ENCODE measurements at places on chromosomes 12 and 14.

GRCh38 chr12:105840384-105840783, 298.4 kb downstream of the NUAK1 start:
- DNase-seq: no peak

GRCh38 chr12:9756170-9756569, 4.5 kb downstream of the CD69 start:
- no peak for DNase-seq

GRCh38 chr14:70791971-70792370, 17.3 kb downstream of the MAP3K9 start:
- DNase-seq: no peak

- no peak for DNase-seq
Observed at GRCh38 chr12:15522574-15523187, 200.4 kb downstream of the PTPRO start.

DNA sequence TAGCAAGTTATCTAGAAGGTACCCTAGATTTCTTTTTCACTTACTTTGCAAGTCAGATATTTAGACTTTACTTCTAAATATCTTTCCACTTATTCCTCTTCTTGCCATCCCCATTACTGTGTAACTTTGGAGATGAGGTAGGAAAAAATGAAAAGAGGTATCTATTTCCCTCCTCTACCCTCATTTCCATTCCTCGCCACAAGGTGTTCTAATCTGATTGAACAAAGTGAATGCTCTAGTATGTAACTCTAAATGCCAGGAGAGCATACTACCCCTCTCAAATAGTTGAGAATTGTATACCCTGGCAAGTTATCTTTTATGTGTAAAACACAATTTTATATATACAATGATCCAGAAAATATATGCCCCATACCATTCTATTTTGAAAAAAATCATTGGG, 1.7 kb upstream of the LDHB start:
- DNase-seq: no peak

GRCh38 chr12:2277492-2278155, 224.8 kb downstream of the CACNA1C start:
- DNase-seq: no peak

GRCh38 chr12:12442548-12443071, 85.7 kb downstream of the BORCS5 start:
- peak; percentile 15 for DNase-seq

DNA sequence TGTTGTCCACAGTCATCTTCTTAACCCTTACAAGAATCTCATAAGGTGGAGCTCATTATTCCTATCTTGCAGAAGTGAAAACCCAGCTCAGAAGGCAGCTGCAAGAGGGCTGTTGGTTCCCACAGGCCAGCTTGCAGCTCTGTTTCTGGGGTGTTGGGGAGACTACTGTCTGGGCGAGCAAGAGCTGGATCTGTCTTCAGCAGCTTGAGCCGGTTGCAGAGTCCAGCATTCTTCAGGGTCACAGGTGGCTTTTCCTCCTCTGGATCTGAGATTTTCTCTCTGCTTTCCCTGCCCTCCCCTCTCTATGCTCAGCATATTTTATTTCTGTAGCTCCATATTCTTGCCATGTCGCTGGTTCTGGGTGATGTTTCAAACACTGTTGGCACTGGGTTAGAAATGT, 87.4 kb downstream of the PAPOLA start:
- DNase-seq: no peak

DNA sequence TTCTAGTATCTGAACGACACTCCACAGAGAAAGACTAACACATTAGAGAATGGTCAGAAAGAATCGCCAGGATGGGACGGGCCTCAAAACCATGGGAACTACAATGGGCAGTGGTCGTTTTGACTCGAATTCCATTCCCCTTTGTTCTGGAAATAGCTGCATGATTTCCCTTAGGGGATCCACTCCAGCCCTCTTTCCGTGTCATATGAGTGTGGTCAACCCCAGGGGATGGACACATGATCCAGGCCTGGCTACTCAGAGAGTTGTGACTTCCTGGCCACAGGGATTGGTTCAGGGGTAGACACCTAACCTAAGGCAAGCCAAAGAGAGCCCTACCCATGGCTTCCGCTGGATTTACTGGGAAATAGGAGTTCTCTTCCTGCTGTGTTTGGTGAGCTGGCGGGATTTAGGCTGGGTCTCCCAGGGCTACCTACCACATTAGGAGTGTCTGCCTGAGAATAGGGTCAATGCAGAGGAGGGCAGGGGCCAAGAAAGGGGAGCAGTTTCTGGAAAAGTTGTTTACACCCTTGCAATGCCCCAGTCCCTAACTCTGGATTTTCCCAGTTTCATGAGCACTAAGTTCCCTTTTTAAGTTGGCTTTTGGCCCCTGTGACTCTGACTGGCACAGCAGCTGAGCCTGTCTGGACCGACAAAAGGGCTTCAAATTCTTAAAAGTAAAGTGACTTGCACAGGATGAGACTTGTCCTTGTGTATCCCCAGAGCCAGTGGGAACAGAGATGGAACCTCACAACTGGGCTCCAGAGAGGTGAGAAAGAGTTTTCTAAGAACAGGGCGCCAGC, 28.1 kb upstream of the GPATCH2L start:
- DNase-seq: no peak

GRCh38 chr12:13067322-13067721, 23.1 kb downstream of the FAM234B start:
- DNase-seq: no peak

- DNase-seq: no peak
Observed at GRCh38 chr14:74562515-74563232, 49.4 kb downstream of the LTBP2 start.

- DNase-seq: no peak
Observed at GRCh38 chr12:78470354-78471195, 394.0 kb upstream of the SYT1 start.

DNA sequence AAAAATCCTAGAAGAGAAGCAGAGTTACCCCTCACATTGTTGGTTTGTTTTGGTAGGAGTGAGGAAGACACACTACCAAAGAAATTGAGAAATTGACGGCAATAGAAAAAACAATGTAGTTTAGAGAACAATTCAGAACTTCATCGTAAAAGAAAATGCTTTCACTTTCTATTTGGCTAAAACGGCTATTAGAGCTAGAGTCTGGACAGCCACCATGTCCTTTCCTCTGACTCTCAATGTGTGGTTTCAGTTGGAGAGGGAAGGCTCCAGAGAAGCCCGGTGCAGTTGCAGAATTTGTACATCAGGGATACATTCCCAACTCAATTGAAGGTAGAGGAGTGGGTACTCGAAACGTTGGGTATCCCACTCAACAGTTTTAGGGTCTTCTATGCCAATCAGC, 535.3 kb downstream of the GALC start:
- DNase-seq: no peak

GRCh38 chr12:41108032-41108431, 80.1 kb upstream of the PDZRN4 start:
- no peak for DNase-seq

GRCh38 chr12:107581619-107582015, 104.0 kb upstream of the PWP1 start:
- DNase-seq: no peak

- DNase-seq: no peak
Observed at GRCh38 chr12:24255920-24256665, 306.6 kb upstream of the SOX5 start.

- no peak for DNase-seq
Observed at GRCh38 chr12:27802511-27802910, 22.5 kb upstream of the MANSC4 start.

DNA sequence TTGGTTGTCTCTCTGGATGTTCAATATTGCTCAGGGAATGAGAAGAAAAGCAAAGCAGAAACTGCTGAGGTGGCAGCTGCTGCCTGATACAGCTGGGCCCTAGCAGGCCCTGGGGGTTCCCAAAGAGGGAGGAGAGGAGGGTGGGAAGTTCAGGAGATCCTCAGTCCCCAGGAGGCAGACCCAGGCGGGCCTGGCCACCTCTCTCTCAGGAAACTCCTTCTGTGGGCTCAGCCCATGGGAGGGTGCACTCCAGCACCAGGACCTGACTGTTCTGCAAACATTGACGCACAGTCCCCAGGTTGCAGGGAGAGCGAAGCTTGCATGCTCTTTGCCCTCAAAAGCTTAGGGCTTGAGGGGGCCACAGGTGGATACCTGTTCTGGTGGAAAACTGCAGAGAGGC, 29.6 kb downstream of the IRF2BPL start:
- DNase-seq: no peak

- DNase-seq: peak; percentile 6
Observed at GRCh38 chr12:124680863-124681778, 113.7 kb upstream of the NCOR2 start.

DNA sequence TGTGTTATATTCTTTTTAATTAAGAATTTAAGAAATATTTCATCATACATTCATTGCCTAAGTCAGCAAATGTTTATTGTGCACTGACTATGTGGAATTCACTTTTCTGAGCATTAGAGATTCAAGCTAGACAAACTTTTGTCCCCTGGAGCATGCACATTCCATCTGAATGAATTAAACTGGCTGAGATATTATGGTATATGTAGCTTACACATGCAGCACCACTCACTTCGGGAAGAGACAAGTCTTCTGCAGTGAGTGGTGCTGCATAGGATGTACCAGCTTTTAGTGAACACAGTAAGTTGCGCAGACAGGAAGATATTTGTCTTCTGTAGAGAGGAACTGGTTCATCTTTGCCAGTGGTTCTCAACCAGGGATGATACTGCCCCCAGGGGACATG, 318.4 kb downstream of the SYT1 start:
- no peak for DNase-seq

DNA sequence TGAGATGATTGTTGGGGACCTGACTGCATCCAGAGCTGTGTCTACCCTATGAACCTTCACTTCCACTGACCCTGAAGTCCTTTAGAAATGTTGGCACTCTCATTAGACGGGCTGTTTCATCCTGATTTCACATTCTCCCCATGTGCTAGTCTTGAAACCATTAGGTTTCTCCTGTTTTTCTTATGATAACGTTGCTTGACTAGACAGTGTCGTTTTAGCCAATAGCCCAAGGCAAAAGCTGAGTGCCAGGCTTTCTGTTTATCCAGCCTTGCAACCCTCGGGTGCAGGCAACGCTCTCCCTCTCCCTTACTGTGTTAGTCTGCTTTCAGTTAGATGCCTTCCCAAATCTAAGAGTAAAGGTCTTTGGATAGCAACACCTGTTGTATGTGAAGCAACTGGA, 30.1 kb downstream of the DACT1 start:
- no peak for DNase-seq

DNA sequence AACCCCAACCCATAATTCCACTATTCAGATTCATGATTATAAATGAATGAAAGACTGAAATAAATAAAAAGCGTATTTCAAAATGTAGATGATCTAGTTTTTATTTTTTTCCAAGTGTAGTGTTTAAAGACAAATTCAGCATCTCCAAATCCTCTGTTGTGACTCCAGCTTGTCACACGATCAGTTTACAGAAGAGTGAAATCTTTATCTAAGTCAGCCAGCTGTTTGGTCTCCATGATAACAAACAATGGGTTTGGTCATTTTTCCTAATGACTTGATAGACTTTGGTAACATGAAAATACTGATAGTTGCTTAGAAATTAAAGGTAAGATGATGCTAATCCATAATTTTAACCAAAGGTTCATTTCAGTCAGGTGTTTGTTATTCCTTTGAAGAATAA, 114.5 kb upstream of the RASSF8 start:
- no peak for DNase-seq

- no peak for DNase-seq
Observed at GRCh38 chr12:3928538-3929184, 55.5 kb upstream of the PARP11 start.

DNA sequence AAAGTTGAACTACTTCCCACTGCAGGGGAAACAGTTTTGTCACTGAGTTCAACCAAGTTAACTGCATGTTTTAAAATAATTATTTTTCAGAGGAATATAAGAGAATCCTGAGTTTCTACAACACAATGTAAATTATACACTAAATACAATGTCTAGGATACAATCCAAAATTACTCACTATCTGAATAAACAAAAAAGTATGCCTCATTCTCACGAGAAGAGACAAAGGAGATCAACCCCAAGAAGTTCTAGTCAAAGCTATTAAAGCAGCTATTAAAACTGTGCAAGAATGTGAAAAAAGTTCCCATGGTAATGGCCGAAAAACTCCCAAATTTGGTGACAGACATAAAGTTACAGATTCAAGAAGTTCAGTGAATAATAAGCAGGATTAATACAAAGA, 8.8 kb upstream of the KCNK13 start:
- DNase-seq: no peak

DNA sequence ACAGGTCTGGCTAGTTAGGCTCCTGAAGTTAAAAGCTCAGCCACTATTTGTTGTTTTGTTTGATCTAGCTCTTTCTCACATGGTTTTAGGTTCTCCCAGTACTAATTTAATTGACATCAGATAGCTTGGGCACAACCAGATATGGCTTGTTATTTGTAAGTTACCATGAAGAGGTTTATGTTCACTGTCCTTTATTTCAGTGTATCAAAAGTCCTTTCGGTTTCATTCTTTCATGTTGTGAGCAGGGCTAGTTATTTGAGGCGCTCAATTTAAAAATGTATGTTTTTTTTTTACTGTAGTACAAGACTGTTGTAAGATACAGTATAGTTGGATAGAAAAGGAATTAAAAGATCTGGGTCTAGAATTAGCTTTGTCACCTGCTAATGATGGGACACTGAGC, 7.0 kb downstream of the GPX2 start:
- DNase-seq: no peak

- DNase-seq: no peak
Observed at GRCh38 chr12:101761350-101761749, 22.1 kb upstream of the SYCP3 start.

GRCh38 chr12:52437508-52437907, 3.3 kb upstream of the KRT75 start:
- DNase-seq: no peak

GRCh38 chr12:51759175-51759574, 89.3 kb downstream of the FIGNL2 start:
- DNase-seq: no peak

DNA sequence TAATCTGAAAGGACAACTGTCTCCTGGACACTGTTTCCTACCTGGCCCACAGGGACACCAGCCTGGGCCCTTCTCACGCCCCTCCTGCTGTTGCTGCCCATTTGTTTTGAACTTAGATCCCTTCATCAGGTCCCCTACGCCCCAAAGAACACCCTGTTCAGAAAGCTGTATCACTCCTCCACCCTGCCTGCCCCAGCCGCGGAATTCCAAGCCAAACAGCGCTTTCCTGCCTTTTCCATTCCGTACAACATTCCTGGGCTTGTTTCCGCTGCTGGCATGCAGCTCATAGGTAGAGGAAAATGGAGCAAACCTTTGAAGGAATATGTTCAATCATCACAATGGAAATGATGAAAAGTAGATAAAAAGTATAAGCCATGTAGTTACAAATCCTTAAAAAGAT, 12.8 kb upstream of the GSG1 start:
- no peak for DNase-seq

DNA sequence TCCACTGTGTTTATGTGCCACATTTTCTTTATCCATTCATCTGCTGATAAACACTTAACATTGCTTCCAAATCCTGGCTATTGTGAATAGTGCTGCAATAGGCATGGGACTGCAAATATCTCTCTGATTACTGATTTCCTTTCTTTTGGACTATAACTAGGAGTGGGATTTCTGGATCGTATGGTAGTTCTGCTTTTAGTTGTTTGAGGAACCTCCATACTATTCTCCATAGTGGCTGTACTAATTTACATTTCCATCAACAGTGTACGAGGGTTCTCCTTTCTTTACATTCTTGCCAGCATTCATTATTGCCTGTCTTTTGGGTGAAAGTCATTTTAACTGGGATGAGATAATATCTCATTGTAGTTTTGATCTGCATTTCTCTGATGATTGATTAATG, 47.6 kb downstream of the TAOK3 start:
- DNase-seq: no peak

GRCh38 chr14:25658988-25659387, 609.0 kb upstream of the STXBP6 start:
- DNase-seq: no peak

All from CD4-positive, alpha-beta T cell treated with Interleukin-6 at 100 ng/mL for 8 hours (primary cell).